ENCODE measurements at places on chromosomes 3 and 15.
A peak's percentile ranks its signal among the peaks of the same experiment; 100 is the strongest.

DNA sequence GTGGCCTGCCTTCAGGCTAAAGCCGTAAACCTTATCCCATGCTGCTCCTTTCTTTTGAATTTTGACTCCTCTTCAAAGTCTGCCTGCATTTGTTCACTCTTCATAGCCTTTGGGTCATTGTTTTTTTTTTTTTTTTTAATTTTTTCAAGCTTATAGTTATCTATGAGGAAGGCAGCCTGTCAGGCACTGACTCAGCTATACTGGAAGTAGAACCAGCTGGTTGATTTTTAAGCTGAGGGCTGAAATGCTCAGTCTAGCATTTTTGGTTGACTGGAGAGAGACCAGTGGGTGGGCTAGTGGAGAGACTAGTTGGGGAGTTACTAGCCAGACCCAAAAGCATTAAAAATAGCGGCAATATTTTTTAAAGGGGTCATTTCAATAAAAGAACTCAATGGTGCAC, 44.1 kb downstream of the C3orf20 start:
- no peak for DNase-seq

GRCh38 chr3:22068619-22069018, 317.6 kb upstream of the ZNF385D start:
- DNase-seq, result no peak

GRCh38 chr15:60424006-60424405, 26.2 kb upstream of the ANXA2 start:
- DNase-seq, result peak; percentile 28

- peak; percentile 71 for DNase-seq
Observed at GRCh38 chr15:32029409-32029861, 880 bp upstream of the CHRNA7 start.

DNA sequence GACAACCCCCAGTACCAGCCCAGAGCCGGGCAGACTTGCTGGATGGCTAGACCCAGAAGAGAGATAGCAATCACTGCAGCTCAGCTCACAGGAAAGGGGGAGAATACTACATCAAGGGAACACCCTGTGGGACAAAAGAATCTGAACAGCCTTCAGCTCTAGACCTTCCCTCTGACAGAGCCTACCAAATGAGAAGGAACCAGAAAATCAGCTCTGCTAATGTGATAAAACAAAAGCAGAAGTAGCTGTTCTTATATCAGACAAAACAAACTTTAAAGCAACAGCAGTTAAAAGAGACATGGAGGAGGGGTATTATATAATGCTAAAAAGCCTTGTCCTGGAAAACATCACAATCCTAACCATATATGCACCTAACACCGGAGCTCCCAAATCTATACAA, 283.3 kb downstream of the KLF13 start:
- no peak for DNase-seq

GRCh38 chr3:69385123-69385722, 665 bp downstream of the FRMD4B start:
- DNase-seq, result peak; percentile 29

DNA sequence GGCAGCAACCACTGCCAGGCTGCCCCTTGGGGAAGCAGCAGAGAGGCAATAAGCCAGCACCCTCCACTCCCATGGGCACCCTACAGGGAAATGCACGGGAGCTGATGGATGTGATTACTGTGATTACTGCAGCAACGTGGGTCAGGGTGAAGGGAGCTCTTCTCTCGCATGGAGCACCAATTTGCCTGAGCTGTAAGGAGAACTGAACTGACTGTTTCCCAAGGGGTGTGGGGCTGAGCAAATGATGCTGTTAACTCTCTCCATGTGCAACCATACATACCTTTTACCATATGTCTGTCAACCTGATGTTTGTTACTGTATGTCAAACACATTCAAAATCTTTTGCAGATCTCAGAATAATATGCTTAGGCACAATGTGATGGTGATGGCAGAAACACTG, 680.6 kb downstream of the SQOR start:
- no peak for DNase-seq

DNA sequence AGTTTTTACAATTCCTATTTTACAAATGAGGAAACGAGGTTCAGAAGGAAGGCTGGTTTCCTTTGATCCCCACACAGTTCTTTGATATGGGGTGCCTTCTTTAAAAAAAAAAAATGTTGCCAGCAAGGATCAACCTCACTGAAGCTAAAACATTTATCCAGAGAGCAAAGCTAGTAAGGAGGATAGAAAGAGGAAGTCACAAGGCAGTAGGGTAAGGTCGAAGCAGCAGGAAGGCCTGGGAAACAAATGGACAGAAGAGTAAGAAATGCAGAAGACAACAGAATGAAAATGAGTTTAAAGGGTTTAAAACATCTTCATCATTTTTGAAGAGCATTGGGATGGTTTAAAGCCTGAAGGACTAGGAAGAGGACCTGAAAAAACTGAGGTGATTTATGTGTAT, 30.6 kb upstream of the CP start:
- DNase-seq, result peak; percentile 55

GRCh38 chr3:116338713-116339112, 106.6 kb downstream of the LSAMP start:
- no peak for DNase-seq

GRCh38 chr15:86540840-86541467, 461.3 kb downstream of the AGBL1 start:
- no peak for DNase-seq

GRCh38 chr3:4834403-4834866, 144.8 kb upstream of the BHLHE40 start:
- DNase-seq, result peak; percentile 71

GRCh38 chr3:144774897-144775296, 803.3 kb downstream of the DIPK2A start:
- DNase-seq, result no peak

- no peak for DNase-seq
Observed at GRCh38 chr3:154972951-154973350, 107.2 kb upstream of the MME start.

GRCh38 chr15:45458746-45459403, 63.7 kb downstream of the SLC30A4 start:
- DNase-seq, result peak; percentile 81

GRCh38 chr3:71881041-71881440, 96.1 kb upstream of the PROK2 start:
- DNase-seq, result no peak

GRCh38 chr3:59660376-59660775, 610.6 kb upstream of the CFAP20DC start:
- DNase-seq, result no peak

DNA sequence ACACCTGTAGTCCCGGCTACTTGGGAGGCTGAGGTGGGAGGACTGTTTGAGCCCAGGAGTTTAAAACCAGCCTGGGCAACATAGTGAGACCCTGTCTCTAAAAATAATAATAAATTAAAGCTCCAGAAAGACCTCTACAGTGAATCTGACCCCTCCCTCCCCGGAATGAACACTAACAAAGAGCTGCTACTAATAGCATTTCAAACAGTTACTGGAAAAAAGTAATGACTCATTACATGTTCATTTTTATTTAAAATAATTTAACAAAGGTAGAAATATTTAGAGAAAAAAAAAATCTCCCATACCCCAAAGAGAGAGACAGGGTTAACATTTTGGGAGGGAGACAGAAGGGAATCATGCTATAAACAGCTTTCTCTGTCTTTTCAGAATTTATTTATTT, 2.2 kb upstream of the UBA3 start:
- no peak for DNase-seq

DNA sequence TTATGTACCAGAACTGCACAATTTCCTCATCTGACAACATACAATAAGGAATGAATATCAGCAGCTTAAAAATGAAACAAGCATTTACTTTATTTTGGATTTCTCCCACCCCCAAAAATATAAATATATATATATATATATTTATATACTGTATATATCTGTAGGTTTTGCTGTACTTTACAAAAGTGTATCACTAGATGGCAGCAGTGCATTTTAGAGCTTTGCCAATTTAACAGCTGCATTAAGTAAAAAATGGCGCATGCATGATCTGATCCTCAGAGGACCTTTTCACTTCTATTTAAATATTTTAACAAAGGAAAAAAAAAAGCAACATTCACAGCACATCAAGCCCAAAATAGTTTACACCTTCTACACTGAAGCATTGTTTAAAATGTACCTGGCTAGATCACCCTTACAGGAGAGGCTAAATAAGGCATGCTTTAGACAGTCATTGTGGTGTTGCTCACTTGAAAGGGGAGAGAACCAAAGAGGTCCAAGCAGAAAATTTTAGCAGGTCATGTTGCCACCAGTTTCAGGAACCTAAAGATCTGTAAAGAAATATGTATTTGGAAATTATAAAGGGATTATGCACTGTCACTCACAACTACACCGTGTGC, 72.6 kb downstream of the NPTN start:
- peak; percentile 81 for DNase-seq
